ENCODE measurements at places on chromosomes 11 and 22.

GRCh38 chr11:94141511-94142307, 13.1 kb downstream of the PANX1 start:
- DNase-seq = no peak

GRCh38 chr22:47022075-47022473, 259.6 kb downstream of the TBC1D22A start:
- DNase-seq = no peak

DNA sequence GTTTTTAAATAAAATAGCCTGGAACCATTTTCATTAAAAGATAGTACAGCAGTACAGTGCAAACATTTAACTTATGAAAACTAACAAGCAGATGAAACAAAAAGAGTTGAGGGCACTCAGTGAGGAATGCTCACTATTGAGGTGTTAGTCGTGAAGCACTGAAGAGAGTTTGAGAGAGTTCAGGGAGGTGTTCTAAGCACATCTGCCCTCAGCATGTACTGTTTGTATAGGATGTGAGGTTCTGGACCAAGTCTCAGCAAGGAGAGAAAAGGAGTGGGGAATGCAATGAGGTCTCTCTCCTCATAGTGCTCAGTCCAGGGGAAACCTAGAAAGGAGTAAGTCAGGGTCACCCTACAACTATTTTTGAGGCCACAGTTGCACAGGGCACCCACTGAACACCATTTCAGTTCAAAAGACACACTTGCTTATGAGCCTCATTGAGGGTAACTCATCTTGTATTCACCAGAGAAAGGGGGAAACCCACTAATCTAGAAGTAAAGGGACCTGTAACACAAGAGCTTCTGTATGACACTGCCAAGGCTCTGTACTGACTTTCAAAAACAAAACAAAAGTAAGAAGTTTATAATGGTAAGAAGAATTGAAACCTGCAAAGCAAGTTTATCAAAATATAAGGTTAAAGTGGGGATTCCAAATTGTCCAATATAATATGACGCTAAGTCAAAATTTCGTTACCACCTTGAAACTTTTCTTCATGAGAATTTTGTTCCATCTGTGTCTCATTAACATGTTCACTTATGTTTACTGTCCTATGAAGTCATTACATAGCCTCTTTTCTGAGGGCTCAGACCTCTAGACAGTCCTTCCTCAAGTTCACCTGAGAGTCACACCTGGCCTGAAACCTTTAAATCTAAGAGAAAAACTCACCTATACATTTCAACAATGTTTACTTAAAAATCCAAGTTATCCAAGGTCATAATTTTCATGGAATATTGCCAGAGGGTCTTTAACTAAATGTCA, 275.3 kb downstream of the ETS1 start:
- no peak for DNase-seq

- DNase-seq = no peak
Observed at GRCh38 chr11:11983427-11983826, 25.0 kb downstream of the DKK3 start.

DNA sequence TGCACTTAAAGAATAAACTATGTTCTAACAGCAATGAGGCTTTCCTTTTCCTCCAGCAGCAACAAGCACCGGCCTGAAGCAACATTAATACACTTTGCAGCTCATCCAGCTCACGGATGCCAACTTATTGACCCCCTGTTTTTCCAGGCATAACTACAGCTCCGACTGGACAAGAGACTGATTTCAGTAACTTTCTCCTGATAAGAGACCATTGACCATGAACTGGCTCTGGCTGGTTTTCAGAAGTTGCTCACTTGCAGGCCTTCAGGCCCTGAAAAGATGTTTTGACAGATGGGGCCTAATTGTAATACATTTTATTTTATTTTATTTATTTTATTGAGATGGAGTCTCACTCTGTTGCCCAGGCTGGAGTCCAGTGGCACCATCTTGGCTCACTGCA, 27.5 kb downstream of the GGT5 start:
- no peak for DNase-seq

- DNase-seq = no peak
Observed at GRCh38 chr22:41238570-41239442, 1.9 kb downstream of the CHADL start.
